ENCODE measurements at places on chromosomes 7 and 10. TPM values are rescaled to one million over a fixed set of nuclear protein-coding genes. Genes with fewer than 3 reads are reported as not detected.

Gene SLC39A12
- total RNA-seq: not detected

Gene CRYGN
- not detected for total RNA-seq

Gene ABCC2
- total RNA-seq: 0.58 TPM

Gene FBXL13
- total RNA-seq: 0.63 TPM

Gene DYNC1I1
- 2.2 TPM for total RNA-seq

Gene FAM241B
- total RNA-seq: not detected

Gene CAMK2B
- 0.06 TPM for total RNA-seq

Gene TMEM270
- not detected for total RNA-seq
